ENCODE measurements at places on chromosomes 1 and 21.

GRCh38 chr1:192088496-192088895 lies 69.8 kb upstream of the RGS18 start:
- no peak for DNase-seq

GRCh38 chr1:174788981-174789380 lies 210.8 kb upstream of the CACYBP start:
- no peak for DNase-seq

GRCh38 chr1:8660411-8660828 lies 157.0 kb downstream of the RERE start:
- no peak for DNase-seq

GRCh38 chr1:203992440-203992839 lies 80.5 kb upstream of the SOX13 start:
- no peak for DNase-seq

DNA sequence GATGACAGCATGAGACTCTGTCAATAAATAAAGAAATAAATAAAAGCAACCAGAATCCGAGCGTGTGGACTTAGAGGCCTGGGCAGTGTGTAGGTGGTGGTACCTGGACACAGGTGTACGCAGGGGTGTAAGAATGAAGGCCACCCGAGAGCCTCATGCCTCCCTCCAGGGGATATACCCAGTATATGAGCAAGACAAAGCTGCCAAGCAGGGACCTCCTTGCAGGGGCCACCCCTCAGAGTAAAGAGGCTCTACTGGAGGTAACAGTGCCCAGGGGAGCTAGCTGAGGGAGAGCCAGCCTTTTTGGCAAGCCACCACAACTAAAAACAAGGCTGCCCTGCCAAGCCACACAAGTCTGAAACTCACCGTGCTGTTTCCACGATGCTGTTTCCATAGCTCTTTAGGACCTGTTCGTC lies 179.2 kb upstream of the RAB4A start:
- no peak for DNase-seq

GRCh38 chr1:75338616-75339483 lies 204.7 kb downstream of the LHX8 start:
- DNase-seq: no peak

DNA sequence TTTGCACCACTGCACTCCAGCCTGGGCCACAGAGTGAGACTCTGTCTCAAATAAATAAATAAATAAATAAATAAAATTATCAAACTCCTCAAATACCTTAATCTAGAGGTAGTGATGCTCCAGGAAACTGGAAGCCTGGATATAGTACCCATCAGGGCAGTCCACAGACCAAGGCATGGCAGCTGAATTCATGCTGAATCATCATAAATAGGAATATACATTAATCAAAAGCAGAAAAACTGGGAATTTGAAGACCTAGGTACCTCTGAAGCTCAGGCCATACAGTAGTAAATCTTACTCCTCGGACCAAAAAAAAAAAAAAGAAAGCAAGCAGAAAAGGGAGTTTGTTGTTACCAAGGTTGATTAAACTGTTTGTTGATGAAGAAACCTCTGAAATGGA lies 184.2 kb upstream of the CHODL start:
- no peak for DNase-seq

- no peak for DNase-seq
These were observed 250.3 kb upstream of the PROX1 start for GRCh38 chr1:213737398-213738035.

DNA sequence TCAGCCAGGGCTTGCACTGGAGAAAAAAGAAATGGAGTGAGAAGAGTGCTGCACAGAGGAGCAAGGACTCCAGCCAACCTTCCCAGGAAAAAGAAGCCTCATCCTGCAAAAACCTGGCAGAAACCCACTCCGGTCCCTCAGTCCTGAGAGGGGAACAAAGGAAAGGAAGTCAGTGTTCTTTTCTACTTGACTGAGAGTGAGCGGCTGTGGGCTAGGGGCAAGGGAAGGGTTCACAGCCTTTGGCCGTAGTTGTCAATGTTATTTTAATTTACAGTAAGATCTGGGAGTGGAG lies 8.9 kb upstream of the GOLT1A start:
- no peak for DNase-seq

DNA sequence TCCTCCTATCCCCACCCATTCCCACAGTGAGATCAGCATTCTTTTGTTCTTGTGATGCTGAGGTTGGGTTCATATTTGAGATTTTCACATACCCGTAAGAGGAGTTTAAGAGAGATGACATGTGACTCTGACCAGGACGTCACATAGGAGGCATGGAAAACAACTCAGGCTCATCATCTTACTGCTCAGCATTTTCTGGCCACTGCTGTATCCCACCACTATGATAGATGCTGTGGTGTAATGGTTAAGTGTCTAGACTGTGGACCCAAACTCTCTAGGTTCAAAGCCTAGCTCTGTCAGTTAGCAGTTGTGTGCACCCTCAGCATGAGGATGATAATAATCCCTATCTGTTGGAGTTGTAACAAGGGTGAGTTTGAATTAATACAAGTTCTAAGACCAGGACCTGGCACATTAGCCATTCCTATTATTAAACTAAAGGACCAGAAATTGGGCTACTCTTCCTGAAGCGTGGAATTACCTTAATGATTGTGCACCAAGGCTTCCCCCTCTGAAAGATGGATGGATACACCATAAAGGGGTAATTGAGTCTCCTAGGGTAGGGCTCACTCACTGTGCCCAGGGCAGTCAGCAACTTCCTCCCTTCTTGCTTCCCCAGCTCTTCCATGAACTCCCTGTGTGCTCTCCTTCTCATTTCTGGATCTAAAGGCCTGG lies 40.9 kb downstream of the LGR6 start:
- no peak for DNase-seq

- DNase-seq: no peak
These were observed 15.5 kb upstream of the SNX27 start for GRCh38 chr1:151596166-151596953.

DNA sequence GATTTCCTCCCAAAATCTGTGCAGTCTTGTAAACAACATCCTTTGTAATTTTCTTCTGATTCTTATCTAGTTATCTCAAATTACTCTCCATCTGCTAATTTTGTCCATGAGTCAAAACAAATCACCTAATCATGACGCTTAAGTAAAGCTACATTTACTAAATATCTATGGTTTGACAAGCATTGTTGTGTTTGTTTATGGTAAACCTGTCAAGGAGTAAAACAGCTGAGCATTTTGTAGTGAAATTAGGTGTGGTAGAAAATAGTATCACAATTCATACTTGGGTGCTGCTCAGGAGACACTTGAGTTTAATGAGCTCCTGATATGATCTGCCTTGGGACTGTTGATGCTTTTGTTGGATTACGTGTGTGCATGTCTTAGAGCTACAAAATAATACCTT lies 11.6 kb downstream of the TIPRL start:
- DNase-seq: no peak

DNA sequence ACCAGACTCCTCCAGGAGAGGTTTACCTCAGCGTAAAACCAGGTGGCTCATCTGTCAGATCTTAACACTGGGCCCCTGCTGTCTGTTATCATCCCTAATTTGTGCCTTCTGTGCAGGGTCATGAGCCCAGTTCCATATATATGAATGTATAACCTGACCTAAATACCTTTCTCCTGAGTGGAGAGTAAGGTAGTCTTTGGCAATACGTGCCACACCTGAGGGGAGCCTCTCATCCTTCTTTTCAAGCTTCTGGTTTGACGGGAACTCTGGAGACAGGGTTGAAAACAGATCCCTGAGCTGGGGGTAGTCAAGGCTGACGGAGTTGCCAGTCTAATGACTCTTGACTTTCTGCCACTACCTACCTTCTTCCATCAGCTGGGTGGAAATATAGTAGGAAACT lies 4.1 kb downstream of the SFT2D2 start:
- no peak for DNase-seq
